Foreskin fibroblast (primary cell): ENCODE measurements at places on chromosomes 11 and 22.

GRCh38 chr11:19895776-19896175, 183.1 kb downstream of the NAV2 start:
- no peak for DNase-seq

- no peak for DNase-seq
Measured at GRCh38 chr11:47375020-47375419, 3.3 kb downstream of the SPI1 start.

- peak; percentile 41 for DNase-seq
Measured at GRCh38 chr11:91104237-91104636, 881.4 kb upstream of the CHORDC1 start.

GRCh38 chr11:37811349-37811748, 1213.3 kb upstream of the RAG2 start:
- no peak for DNase-seq

DNA sequence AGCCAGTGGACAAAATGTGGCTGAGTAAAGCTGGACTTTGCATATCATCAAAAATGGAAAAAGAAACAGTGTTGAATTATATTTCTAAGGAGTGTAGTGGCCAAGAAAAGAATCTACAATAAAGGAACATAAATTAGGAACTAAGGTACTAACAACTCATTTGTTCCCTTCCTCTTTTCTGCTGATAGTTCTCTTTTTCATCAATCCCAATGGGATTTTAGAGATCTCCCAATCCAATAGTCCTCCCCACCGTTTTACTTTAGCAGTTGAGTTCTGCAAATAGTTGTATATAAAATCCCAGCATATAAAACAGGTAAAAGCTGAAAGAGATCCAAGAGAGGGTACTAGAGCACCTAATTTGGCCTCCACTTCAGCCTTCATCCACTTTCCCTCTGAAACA, 2.0 kb downstream of the PRCP start:
- no peak for DNase-seq

- peak; percentile 42 for DNase-seq
Measured at GRCh38 chr11:36774603-36775002, 176.6 kb upstream of the RAG2 start.

DNA sequence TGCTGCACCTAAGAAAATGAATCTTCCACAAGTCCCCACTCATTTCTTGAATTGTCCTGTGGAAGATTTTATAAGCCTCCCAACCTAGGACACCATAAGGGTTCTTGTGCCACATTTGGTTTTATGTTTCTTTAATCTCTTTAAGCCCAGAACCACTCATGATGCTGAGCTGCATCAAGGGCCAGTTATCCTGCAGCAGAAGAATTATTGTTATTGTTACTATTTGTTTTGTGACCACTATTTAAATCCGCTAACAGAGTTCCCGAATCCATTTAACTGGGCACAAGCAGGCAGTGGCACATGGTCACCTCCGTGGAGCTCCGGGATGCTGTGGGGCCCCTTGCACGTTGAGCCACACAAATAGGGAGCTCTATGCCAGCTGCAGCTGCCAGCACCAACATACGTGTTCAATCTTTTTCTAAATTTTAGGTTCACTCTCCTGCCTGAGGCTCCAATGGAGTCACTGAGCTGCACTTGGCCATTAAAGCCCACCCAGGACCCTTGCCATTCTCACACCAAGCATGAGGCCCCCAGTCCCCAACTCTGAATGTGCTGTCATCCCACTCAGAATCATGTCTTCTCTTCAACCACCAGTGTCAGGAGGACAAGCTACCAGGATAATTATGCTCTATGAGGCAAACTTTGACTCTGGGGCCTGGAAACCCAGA, 60.6 kb downstream of the DGCR2 start:
- DNase-seq = no peak

DNA sequence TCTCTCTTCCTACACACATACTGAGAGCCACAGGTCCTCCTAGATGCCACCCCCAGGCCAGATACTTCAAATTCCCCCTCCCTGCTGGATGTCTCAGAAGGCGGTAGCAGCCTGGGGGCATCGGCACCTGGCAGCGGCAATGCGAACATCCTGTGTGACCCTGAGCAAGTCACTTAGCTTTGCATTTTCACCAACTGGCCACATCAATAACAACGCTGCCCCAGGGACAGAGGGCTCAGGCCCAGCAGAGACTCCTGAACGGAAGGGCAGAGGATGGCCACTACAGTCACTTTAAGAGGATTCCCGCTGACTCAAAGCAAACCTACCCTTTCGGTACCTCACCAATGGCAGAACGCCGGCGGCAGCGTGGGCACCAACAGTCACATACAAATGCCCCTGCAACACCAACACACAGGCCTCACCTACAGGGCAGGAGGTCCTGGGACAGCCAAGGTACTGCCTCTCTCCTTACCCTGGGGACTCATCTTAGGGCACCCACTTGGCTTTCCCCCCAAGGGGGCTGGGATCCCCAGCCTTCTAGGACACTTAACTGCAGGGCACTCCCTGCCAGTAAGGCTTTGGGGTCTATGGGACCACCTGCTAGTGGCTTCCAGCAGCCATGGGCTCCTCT, 1.6 kb downstream of the LMO1 start:
- no peak for DNase-seq

- DNase-seq = peak; percentile 90
Measured at GRCh38 chr11:129861702-129862522, 33.5 kb downstream of the NFRKB start.

GRCh38 chr22:46549971-46550641, 12.7 kb upstream of the CELSR1 start:
- DNase-seq = no peak

- no peak for DNase-seq
Measured at GRCh38 chr11:94454301-94454700, 39.3 kb downstream of the MRE11 start.

GRCh38 chr11:4102711-4103110, 8.1 kb downstream of the RRM1 start:
- DNase-seq = no peak

DNA sequence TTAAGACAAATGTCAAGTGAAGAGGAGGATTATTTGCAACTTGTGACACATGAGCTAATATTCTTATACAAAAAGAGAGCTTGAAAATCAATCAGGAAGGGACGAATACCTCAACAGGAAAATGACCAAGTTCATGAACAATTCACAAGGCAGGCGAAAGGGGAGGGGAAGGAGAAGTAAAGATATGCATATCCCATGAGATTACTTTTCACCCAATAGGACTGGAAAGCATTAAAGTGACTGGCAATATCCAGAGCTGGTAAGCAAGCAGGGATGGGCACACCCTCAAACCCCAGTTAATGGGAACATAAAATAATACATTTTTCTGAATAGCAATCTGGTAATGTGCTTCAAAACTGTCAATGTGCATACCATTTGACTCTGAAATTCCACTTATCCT, 129.5 kb downstream of the SLC1A2 start:
- peak; percentile 69 for DNase-seq

GRCh38 chr11:96147186-96147585, 195.8 kb downstream of the MAML2 start:
- DNase-seq = no peak

GRCh38 chr11:1521382-1522080, 35.0 kb upstream of the MOB2 start:
- DNase-seq = no peak

DNA sequence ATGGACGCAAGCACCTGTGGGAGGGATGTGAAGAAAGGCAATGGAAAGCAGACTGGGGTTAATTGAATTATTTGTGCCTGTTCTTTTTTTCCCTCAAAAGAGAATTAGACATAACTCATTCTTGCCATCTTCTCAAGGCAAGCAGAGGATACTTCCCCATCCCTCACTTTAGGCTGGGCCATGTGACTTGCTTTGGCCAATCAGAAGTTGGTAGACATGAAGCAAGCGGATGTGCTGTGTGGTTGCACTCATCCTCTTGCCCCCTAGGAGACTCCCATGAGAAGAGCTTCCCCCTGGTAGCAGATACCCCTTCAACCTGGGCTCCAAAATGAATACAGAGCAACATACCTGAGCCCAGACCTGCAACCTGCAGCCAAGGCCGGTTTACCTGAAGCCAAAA, 124.4 kb upstream of the ZC3H12C start:
- no peak for DNase-seq

DNA sequence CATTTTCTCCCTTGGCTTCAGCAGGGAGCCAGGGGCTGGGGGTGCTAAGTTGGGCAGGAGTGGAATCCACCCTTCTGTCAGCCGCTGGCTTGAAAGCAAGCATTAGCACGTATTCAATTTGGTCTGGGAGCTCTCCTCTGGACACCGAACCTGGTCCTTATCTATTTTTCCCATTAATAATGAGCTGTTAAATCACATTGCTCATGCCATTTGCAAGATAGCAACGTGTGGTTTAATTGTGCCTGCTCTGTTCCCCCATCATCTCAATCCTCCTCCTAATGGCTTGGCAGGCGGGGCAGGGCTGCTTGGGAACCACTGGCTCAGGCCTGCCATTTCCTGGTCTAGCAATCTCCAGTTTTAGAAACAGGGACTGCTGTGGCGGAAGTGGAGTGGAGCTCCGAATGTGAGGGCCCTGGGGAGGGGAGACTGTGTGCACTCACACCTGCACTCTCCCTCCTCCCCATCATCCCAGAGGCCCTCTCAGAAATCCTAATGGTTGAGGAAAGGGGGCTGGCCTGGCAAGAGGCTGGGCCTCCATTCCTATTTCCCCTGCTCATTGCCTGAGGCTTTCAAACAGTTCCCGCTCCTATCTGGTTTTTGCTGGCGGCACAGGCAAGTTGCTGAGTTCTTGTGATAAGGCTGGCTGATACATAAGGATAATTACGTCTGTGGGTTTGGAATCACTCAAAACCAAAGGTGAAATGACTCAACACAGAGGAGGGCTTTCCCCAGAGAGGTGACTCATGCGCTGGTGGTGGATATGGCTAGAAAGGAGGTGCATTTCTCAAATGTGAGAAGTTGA, 201.2 kb upstream of the E2F8 start:
- DNase-seq = peak; percentile 95

GRCh38 chr11:65781962-65782815, 1.4 kb upstream of the AP5B1 start:
- DNase-seq = no peak

DNA sequence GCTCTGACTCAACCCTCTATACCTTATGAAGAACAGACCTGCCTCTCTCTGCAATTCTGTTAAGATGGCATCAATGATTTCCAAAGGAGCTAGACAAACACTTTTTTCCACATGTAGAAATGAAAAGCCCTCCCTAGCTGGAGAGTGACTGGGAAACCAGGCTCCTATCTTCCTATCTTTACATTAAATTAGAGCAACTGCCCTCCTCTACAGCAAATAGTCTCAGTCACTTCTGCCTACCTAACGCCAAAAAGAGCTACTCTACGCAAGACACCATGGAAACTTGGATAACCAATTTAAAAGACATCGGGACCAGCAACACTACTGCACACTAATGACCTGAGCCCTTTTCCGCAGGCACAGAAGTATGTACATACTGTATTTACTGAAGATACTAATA, 84.8 kb downstream of the MICAL3 start:
- no peak for DNase-seq

DNA sequence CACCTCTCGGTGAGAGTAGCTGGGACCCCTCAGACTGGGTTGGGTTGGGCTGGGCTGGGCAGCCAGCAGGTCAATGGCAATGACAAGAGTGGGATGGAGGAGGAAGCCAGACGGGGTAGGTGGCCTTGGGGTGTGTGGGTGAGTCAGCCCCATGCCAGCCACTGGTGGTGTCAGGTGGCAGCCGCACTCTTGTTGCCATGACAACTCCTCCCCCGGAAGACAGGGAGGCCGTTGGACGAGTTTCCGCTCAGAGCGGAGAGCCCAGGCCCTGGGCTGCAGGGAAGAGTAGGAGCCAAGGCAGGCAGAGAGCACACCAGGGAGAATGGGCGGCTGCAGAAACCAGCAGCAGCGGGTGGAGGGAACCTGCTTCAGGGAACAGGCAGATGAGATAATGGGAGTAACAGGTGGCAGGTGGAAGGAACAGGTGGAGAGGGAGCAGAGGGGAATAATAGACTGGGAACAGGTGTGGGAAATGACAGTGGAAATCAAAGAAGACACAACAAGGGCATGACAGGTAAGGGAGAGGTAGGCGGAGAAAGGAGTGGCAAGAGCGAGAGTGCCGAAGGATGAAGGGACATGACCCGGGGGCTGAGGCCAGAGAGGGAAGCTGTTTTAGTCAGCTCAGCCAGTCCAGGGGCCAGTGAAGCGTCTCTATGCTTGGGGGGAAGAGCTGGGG, 8.7 kb downstream of the SPTBN2 start:
- peak; percentile 44 for DNase-seq

DNA sequence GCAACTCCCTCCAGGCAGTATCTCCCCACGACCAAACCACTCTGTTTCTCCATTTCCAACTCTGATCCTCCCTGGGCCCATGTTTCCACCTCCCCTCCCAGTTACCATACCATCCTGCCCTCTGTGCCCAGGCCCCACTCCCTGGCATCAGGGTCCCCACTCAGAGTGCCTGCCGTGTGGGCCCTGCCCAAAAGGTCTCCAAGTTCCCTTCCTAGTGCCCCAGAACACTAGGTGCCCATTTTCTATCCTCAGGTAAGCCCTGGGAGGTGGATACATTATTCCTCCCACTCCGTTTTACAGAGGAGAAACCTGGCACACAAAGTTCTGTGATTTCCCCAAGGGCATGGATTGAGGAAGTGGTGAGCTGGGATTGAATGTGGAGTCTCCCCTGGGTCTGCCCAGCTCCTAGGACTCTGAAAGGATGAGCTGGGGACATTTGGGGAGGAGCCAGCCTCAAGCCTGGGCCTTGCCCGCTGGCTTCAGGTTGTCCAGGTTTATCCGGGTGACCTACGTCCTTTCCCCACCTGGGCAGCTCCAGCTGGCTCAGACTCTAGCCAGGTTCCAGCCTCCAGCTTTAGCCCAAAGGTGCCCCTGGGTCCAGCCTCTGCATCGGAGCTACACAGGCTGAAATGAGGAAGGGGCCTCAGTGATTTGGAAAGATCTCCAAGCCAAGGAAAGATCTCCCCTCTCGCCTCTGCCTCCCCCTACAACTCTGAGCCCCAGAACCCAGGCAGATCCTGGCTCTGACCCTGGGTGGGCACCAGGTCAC, 2.2 kb upstream of the GSTT4 start:
- DNase-seq = no peak

- no peak for DNase-seq
Measured at GRCh38 chr11:125407046-125407445, 89.0 kb downstream of the FEZ1 start.

- no peak for DNase-seq
Measured at GRCh38 chr11:73215191-73216134, 2.6 kb upstream of the P2RY2 start.

- DNase-seq = no peak
Measured at GRCh38 chr22:48823941-48824340, 1003.7 kb downstream of the BRD1 start.

GRCh38 chr11:326592-326841, 5.9 kb upstream of the IFITM3 start:
- no peak for DNase-seq

- DNase-seq = no peak
Measured at GRCh38 chr11:59676205-59676604, 7.4 kb upstream of the PATL1 start.

DNA sequence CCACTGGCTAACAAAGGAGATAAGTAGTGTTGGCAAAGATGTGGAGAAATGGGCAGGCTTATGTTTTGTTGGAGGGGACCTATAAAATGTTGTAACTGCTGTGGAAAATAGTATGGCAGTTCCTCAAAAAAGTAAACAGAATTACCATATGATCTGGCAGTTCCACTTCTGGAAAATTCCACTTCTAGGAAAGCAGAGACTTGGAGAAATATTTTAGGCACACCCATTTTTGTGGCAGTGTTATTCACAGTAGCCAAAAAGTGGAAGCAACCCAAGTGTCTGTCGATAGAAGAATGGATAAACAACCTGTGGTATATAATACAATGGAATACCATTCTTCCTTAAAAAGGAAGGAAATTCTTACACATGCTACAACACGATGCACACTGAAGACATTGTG, 57.0 kb upstream of the ADORA2A start:
- DNase-seq = no peak
